NCI-H1092 treated with DMSO at 0.1 percent for 48 hours (cell line): ENCODE measurements at places on chromosomes 5 and 9.
A peak's percentile ranks its signal among the peaks of the same experiment; 100 is the strongest.

GRCh38 chr9:110623462-110624025 is 44.0 kb upstream of the SVEP1 start:
- DNase-seq: peak; percentile 77

DNA sequence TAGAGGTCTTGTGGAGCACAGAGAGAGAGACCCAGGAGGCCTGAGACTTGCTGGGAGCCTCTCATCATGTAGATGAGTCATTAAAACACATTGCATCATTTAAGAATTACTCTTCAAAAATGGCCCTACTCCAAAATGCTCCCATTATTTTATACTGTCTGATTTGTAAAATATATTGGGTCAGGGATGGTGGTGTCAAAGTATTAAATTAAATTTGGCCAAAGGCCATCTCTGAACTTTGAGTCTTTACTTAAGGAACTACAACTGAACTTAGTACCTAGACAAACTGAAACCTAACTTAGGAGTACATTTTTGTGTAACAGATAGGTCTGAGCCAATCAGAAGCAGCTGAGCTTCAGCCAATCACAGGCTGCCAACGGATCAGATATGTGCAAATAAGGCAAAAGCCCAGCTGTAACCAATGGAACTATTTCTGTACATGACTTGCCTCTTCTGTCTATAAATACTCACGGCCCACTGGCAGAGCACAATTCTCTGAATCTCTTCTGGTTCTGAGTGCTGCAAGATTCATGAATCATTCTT is 657.2 kb downstream of the TLE1 start:
- no peak for DNase-seq

GRCh38 chr5:170854566-170854965 is 7.3 kb upstream of the RANBP17 start:
- DNase-seq: no peak

DNA sequence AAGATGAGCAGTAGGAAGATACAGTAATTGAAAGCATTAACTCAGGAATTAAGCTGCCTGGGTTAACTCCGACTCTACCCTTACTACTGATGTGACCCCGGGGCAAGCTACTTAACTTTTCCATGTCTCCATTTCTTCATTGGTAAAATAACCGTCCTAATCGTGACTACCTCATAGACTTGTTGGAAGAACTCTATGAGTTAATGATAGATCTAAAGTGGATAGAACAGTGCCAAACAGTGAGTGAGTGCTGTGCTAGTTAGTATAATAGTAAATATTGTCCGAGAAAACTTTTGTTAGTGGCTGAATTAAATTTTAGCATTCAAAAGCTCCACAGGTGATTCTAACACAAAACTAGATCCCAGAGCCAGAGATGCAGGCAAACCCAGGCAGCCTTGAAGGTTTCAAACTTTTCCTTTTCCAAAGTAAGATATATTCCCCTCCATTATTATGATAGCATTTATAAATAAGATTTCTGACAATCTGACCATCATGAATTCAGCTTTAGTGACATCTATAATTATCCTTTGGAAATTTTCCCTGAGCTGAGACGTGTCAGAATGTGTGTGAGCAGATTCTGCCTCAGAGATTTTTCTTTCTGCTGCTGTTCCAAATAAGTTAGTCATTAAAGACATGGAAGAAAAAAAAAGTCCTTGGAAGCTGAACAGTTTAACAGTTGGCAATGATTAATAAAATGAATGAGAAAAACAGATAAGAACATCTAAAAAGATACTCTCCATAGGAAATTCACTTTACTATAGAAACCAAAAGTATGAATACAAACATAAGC is 369.5 kb downstream of the PRELID2 start:
- no peak for DNase-seq

DNA sequence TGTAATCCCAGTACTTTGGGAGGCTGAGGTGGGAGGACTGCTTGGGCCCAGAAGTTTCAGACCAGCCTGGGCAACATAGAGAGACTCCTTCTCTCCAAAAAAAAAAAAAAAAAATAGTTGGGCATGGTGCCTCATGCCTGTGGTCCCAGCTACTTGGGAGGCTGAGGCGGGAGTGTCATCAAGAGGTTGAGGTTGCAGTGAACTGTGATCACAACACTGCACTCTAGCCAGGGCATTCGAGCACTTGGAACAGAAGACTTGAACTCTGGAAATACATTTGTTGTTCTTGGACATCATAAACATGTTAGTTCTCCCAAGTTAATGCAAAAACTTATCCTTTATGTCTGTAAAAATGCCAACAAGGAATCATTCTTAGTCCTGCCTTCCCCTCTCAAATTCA is 29.6 kb downstream of the EHMT1 start:
- DNase-seq: no peak

GRCh38 chr5:138981586-138981985 is 106.5 kb upstream of the LRRTM2 start:
- no peak for DNase-seq

- DNase-seq: no peak
Measured at GRCh38 chr9:133374612-133375115, 1.2 kb downstream of the SURF4 start.

- DNase-seq: peak; percentile 53
Measured at GRCh38 chr9:22813529-22813928, 366.9 kb downstream of the DMRTA1 start.

DNA sequence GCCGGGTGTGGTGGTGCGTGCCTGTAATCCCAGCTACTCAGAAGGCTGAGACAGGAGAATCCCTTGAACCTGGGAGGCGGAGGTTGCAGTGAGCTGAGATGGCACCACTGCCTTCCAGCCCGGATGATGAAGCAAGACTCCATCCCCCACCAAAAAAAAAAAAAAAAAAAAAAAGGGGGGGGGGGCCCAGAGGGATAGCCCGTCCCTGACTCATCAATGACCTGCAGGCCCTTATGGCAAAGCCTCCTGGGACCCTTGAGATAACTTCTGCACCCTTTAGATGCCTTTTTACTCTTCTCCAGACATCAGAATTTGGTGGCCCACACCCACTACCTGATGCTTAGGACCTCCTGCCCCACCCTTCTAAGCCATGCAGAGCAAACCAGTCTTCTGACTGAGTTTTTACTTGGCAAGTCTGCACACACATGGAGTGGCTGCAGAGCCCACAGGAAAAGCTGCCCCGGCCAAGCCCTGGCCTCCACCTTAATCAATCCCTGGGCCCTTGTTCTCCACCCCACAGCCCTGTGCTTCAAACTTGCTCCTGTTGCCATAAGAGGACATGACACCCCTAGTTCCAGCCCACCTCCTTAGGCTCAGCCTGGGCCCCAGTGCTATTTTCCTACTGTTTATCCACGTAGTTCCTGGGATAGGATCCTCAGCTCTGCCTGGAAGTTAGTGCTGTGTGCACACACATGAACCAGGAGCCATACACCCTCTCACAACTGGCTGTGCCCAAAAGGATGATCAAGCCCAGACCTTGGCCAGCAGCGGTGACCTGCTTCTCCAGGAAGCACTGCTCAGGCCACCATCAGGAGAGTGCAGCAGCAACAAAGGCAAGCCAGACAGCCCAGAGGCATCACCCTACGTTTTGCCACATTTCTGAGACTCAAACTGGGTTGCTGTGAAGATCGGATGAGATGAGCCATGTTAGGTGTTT is 5.1 kb downstream of the MGAT1 start:
- DNase-seq: no peak

DNA sequence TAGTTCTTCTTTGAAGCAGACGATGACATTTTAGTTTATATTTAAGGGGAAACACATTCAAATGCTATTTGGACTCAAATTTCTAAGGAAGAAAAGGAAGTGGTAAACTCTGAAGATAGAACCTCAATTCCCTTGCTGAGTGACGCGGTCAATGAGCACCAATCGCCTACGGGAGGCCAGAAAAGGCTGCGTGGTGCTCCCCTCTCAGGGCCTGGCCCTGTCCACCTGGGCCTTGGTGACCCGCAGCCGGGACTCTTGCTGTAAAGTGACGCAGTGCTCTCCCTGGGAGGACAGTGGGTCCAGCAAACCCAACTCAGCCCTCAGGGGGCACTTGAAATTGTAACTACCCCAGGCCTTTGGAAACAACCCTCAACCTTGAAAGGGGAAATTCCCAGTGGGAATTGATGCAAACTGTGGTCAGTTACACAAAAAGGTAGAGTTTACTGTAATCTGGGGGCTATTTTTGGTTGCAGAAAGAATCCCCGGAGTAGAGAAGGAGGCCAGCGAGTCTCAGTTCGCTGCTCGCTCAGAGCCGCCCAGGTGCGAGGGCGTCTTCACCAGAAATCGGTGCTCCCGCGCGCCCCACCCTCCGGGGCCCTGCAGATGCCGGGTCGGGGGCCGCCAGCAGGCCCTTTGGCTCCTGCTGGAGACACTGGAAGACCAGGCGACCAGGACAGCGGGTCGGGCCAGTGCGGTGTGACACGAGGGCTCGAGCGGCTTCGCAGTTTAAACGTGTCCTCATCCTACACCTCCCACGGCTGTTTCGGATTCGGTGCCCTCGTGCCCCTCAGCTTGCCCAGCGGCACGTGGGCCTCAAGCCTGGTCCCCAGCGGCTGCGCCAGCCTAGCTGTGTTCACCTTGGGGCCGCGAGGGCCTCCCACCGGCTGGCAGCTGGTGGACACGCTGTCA is 1.4 kb upstream of the ANKRD33B start:
- DNase-seq: no peak

DNA sequence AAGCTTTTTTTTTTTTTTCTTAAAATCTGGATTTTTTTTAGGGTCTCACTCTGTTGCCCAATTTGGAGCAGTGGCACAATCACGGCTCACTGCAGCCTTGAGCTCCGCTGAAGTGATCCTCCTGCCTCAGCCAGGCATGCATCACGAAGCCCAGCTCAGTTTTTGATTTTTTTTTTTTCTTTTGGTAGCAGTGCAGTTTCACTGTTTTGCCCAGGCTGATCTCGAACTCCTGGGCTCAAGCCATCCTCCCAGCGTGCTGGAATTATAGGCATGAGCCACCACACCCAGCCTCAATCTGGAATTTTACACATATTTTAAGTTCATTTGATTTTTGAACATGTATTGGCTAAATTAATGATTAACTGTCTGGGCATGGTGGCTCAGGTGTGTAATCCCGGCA is 36.3 kb downstream of the TRIO start:
- DNase-seq: no peak

- no peak for DNase-seq
Measured at GRCh38 chr9:75164573-75164972, 76.3 kb downstream of the OSTF1 start.

DNA sequence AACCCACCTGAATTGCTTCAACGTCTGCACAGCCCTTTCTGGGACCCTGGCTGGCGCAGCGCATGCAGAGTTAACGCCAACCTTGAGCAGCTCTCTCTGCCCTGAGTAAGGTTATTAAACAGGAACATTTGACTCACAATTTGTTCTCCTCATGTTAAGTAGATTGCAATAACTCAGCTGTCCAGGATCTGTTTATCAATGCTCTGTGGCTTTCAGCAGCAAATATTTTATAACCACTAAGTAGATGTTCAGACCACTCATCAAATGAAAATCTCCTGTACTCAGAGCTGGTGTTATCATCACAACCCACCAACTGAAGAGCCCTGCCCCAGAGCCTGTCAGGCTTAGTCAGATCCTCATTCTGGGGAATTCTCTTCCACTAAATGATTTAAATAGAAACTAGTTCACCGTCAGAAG is 403.0 kb downstream of the ZNF608 start:
- DNase-seq: no peak

GRCh38 chr5:80757290-80757689 is 102.5 kb upstream of the DHFR start:
- DNase-seq: no peak

GRCh38 chr9:134807716-134808446 is 72.7 kb upstream of the FCN2 start:
- no peak for DNase-seq

DNA sequence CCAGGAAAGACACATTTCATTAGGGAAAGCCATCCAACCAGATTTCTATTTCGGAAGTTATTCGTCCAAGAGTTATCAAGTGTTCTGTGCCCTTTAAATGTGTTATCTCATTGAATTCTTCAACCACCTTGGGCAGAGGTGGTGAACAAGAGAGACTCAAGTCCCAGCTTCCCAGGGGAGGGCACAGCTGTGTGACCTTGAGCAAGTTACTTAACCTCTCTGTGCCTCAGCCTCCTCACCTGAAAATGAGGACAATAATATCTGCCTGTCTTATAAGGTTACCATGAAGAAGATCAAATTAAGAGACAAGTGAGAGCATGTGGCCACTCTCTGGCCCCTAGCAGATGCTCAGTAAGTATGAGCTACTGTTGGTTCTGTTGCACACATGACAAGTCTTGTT is 37.4 kb downstream of the WHRN start:
- no peak for DNase-seq

DNA sequence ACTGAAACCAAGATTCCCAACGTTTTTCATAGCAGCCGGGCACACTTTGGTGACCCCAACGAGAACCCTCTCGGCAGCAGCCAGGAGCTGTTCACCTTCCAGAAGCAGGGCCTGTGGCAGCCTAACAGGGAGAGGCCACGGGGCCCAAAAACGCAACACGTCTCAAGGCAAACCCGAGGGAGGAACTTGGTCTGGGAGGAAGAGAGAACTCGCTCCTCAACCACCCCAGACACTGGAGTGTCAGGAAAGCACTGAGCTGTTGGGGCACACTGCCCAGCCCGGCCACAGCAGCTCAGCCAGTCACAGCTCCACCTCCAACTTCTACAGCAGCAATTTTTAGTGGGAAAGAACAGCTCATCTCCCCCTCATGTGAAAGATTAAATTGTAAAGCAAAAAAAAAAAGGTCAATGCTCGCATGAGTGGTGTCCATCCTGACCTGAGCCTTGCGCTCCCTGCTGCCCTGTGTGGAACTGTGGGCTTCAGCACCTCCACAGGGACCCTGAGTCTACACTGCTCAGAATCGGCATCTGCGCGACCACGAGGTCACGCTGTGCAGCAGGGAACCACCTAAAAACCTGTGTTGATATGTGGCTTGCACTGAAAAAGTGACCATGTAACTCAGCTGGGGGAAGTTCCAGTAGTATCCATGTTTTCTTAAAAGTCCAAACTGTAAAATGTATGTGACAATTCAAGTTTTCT is 55.0 kb downstream of the IPPK start:
- DNase-seq: no peak

DNA sequence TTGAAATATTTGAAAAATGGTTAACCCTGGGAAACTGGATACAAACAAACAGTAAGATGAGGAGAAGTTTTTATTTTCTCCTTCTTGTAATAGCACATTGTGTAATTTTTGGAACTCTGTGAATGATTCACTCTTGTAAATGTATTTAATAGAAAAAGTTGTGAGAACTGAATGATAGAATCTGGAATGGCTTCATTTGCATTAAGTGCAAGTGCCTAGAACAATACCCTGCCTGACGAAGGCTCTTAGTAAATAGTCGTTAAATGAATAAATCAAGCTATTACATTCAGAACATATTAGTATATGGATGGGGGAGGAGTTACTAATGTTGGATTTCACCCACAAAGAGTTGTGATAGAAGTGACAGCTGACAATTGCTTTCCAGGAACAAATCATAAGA is 442.5 kb downstream of the EFNA5 start:
- DNase-seq: no peak

DNA sequence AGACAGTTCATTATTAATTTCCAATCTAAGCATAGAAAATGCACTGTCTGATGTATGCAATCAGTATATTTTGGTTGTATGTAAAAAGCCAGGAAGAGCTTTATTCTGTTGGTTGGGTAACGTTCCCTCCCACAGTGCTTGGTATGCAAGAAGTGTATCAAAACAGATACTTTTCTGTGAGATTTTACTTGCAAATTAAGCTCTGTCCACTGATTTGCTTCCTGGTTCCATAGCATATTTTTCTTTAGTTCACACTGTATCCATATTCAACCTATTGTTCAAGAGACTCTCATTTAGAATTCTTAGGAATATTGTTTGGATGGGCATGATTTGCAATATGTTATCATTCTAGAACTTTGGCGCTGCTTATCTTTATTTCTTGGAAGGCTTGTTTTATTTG is 47.4 kb downstream of the RNF180 start:
- DNase-seq: no peak
